Activated T-helper 2 cell treated with anti-CD3 and anti-CD28 coated beads, Interferon-gamma antibody, Interleukin-2, Interleukin-4, amounts not matched to agents 10 μg/mL and 5 μg/mL and 100 μg/mL, durations not matched to agents 14 hours and 24 hours and 36 hours (primary cell): ENCODE measurements at places on chromosomes 2 and 18. TPM values are rescaled to one million over a fixed set of nuclear protein-coding genes. Genes with fewer than 3 reads are reported as not detected.

- DNase-seq: no peak
Measured at GRCh38 chr2:150620855-150621254, 133.4 kb upstream of the RND3 start.

RIOK3 gene
- 53.4 and 55.4 TPM in 2 replicates for total RNA-seq

DNA sequence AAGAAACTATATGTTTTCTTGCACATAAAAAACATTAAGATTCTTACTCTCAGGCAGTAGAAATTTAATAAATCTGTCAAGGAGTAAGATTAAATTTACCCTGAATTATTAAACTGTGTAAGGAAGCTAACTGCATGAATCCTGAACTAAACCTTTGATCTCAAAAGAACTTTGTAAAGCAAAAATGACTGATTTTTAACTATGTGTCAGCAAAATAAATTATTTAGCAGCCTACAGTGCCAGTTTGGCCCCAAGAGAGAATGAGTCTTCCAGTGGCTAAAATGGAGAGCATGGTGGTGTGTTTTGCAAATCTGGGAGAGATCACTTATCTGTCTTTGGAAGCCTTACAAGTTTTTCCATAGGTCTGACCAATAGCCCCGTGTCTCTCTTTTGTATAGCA, 190.7 kb downstream of the THSD7B start:
- DNase-seq: no peak

DNA sequence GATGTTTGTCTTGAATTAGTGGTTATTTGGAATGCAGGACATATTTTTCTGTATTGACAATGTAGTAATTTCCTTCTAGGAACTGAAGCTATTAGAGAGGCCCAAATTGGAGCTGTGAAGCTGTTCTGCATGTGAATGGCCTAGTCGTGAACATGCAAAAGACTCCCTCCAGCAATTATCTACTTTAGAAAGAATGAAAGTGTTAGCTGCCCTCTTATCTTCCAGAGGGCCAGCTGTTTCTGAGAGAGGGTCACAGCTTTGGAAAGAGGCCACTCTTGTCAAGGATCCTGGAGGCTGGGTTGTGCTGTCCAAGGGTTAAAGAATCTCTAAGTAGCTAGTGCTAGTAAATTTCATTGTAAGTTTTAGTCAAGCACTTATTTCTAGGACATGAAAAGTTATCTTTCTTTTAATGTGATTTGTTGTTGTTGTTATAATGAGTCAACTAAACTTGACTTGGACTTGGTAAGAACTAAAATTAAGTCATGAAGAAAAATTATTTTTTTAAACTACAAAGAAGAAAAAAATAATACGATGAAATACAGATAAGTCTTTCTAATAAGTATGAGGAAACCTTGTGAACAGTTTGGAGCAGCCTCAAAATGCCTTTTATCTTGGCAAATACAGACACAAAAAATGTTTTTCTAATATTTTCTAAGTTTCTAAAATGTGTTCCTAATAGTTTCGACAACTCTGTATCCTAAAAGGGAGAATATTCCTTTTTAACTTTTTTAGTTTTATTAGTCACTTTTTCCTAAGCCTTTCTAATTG, 36.8 kb downstream of the DPP4 start:
- no peak for DNase-seq

DNA sequence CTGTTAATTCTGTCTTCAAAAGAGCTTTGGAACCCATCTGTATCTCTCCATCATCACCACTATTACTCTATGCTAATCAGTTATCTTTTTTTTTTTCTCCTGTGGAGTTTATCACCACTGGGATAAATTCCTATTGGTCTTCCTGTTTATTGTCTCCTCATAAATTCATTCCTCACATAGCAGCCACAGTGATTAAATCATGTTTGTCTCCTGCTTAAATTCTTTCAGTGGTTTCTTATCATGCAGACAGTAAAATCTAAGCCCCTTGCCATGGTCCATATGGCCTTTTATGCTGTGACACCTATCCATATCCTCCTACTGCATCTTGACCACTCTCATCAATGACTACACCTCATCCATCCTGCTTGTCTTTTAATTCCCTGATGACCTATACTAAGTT, 239.8 kb upstream of the ZEB2 start:
- no peak for DNase-seq

- no peak for DNase-seq
Measured at GRCh38 chr18:67545681-67546080, 29.2 kb upstream of the DSEL start.

CAPN14 gene
- total RNA-seq: 0.18 and 0.27 TPM in 2 replicates

DNA sequence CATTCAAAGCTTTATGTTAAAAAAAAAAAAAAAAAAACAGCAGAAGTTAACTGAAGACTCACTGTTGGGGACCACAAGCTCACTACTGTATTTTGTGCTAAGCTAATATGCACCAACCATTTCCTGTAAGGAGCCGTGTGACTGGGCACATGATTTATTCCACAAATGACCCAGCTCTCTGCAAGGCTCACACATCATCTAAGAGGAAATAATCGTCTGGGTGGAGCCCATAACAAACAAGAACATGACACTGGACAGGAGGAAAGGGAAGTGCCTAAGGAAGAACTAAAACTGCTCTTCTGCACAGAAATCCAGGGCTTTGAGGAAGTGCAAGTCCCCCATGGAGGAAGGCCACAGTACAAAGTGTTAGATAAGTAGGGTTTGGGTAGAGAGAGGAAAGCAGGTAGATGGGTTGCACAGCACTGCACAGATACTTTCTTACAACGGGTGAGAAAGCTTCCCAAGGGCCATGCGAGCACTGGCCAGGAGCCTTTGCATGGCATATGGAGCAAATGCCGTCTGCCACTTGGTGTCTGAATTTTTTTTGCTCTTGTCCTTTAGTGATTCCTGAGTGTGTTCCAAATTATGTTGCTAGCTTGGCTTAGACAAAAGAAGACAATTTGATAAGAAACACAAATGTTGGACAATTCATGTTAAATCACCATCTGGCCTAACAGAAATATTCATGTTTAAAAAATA, 24.4 kb downstream of the NFE2L2 start:
- peak; percentile 18 for DNase-seq

DNA sequence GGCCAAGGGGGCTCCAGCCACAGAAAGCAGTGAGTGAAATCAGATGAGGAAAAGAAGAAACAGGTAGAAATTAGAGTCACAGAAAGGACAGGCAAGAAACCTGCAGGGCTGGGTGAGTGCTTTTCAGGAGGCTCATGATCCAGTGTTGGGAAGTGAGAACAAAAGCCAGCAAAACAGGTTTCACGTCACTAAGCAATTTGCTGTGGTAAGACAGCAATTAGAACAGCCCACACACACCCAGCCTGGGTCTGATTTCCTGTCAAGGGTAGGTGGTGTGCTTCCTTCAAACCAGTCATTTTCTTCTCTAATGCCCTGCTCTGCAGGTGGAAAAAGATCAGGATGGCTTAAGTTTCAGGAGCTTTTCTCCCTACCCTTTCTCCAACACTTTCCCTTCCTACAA, 52.9 kb upstream of the XDH start:
- DNase-seq: no peak

DNA sequence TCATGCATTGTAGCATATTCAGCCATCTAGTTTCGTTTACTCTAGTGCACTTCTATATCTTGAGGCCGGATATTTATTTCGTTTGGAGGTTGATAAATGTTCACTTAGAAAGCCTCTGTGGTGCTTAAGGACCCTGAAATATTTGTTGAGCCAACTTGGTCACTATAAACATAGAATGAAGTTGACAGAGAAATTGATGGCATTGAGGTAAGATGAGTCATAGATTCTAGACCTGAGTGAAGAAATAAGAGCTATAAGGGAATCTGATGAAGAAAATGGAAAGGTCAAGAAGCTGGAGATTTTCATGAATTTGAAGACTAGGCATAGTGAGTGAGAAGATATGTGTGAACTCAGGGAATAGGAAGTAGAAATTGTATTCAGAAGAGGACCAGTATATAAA, 35.9 kb downstream of the EPC2 start:
- DNase-seq: no peak

GRCh38 chr2:6986301-6986911, 69.2 kb downstream of the RNF144A start:
- no peak for DNase-seq

- no peak for DNase-seq
Measured at GRCh38 chr2:172066394-172066886, 18.9 kb upstream of the DLX1 start.

DNA sequence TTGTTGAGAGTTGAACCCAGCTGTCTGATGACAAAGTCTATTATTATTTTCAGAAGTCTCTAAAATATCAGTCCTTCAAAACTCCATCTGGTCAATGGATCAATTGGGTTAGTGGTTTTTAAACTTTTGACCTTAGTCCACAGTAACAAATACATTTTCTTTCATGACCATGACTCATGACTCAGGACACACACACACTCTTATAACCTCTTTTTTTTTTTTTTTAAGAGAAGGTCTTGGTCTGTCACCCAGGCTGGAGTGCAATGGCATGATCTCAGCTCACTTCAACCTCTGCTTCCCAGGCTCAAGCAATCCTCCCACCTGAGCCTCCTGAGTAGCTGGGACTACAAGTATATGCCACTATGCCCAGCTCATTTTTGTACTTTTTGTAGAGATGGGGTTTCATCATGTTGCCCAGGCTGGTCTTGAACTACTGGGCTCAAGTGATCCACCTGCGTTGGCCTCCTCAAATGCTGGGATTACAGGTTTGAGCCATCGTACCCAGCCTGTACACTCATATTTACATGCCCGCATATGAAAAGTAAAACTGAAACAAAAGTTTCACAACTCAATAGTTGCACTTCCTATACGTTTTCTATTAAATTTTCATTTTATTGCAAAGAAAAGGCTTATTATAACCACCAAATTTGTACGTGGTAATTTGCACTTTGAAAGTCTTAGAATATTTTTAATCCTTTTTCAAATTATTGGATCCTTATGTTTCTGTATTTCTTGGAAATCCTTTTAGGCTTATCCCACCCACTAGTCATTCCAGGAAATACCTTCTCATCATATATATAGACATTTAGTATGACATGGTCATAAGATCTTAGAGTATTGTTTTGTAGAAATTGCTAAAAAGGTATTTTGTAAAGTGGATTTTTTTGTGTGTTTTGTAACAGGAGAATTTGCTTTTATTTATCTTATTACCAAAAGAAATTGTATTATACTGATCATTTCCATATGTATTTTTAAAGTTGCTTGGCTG, 199.0 kb downstream of the LPIN1 start:
- DNase-seq: no peak

ZAP70 gene
- 231 and 234 TPM in 2 replicates for total RNA-seq

VWA3B gene
- total RNA-seq: not detected in 2 replicates

GRCh38 chr2:19078709-19079108, 279.7 kb downstream of the OSR1 start:
- no peak for DNase-seq
